ENCODE measurements at places on chromosomes 5 and 9.

DNA sequence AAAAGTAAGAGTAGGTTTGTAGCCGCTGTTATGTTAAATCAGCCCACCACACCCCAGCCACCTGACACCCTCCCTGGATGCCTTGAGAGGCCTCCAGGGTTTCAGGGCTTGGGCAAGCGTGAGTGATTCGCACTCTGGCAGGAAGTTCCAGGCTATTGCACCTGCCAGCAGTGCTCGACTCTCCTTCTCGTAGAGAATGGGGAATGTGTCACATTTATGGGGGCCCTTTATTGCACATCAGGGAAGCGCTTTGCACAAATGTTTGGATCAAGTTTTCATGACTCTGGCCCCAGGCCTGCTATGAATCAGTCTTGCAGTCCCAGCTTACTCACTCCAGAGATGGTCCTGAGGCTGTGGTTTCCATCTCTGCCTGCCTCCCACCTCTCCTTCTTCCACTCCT lies 66.1 kb upstream of the ADRA1B start:
- peak; percentile 59 for ATAC-seq

- no peak for ATAC-seq
These were observed 17.9 kb upstream of the ZNF474 start for GRCh38 chr5:122111460-122111859.

- ATAC-seq, result no peak
These were observed 328.3 kb downstream of the TMEM167A start for GRCh38 chr5:82748688-82749460.

DNA sequence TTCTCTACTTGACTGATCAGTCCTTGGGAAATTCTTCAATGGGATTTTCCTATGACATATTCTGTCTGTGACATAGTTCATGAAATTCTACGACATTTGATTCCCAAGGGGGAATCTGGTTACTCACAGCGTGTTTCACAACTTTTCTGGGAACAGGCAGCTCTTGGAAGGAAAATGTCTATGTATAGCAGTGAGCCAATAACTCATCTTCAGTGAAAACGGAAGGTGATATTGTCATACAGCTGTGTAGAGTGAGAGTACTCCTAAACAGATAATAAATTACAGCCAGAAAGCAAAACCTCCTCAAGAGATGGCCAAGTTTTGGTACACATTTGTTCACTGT lies 91.4 kb downstream of the C9orf152 start:
- ATAC-seq, result no peak

DNA sequence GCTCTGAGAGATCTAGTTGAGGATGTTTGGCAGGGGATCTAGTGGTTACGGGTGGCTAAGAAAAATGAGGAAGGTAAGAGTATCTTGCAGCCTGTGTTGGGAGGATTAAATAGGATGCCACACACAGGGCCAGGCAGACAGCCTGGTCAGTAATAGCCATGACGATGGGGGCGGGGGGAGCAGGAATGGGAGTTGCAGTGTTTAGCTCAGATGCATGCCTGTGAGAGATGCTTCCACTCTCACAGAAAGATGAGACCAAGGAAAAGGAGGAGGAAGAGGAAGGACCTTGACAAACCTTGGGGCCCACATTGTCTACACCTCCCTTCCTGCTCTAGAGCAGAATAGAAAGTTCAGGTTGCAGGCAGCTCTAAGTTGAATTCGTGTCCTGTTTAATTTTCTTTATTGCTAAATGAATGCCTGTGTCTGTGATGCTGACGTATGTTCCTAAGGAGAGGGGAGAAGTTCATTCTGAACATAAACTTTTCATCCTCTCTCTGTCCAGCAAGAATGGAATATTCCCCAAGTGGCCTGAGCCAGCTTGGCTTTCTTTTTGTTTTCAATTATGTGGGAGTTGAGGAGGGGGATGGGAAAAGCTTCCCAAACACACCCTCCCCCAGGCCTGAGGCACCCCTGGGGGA lies 28.7 kb downstream of the TGFBI start:
- ATAC-seq, result peak; percentile 6

- ATAC-seq, result peak; percentile 98
These were observed 11.8 kb upstream of the ACTBL2 start for GRCh38 chr5:57494104-57495098.
